ENCODE measurements at places on chromosomes 13 and 19. TPM values are rescaled to one million over a fixed set of nuclear protein-coding genes. Genes with fewer than 3 reads are reported as not detected.
A peak's percentile ranks its signal among the peaks of the same experiment; 100 is the strongest.

DNA sequence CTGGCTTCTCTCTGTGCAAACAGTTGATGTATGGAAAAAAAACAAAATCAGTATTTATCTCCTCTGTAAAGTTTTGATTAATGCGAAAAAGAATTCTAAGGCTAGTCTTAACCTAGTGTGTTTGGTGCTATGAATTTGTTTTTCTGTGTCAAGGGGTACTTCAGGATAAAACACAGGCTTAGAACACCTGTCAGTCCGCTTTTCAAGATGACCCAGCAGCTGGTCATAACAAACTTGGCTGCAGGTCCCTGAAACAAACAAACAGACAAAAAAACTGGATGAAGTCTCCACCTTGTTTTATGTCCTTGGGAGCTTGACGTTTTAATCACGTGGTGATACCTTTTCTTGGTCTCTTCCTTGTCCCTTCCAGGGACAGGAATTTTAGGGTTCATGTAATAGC is 689.3 kb downstream of the UQCRFS1 start:
- no peak for ATAC-seq

DNA sequence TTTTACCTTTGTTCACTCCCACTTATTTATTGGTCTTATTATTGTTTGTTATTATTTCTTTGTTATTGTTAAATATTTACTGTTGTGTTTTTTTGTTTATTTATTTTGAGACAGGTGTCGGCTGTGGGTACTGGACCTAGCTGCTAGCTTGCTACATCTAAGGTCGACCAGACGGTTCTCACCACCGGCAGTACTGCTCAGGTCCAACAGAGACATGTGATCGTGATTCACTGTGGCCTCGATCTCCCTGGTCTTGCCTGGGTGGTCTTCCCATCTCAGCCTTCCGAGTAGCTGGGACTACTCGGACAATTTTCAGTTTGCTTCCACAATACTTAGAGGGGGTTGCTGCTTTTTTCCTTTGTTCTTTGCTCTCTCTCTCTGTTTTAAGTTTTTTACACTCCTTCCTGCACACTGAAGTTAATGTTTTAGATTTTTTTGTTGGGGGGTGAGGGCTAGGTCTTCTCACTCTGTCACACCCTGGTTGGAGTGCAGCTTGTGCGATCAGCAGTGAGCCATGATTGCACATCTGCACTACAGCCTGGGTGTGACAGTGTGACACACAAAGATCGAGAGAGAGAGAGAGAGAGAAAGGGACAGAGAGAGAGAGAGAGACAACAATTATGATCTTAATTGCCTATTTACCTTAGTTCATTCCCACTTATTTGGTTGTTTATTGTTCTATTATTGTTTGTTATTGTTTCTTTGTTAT is 1432.4 kb downstream of the UQCRFS1 start:
- no peak for ATAC-seq

DNA sequence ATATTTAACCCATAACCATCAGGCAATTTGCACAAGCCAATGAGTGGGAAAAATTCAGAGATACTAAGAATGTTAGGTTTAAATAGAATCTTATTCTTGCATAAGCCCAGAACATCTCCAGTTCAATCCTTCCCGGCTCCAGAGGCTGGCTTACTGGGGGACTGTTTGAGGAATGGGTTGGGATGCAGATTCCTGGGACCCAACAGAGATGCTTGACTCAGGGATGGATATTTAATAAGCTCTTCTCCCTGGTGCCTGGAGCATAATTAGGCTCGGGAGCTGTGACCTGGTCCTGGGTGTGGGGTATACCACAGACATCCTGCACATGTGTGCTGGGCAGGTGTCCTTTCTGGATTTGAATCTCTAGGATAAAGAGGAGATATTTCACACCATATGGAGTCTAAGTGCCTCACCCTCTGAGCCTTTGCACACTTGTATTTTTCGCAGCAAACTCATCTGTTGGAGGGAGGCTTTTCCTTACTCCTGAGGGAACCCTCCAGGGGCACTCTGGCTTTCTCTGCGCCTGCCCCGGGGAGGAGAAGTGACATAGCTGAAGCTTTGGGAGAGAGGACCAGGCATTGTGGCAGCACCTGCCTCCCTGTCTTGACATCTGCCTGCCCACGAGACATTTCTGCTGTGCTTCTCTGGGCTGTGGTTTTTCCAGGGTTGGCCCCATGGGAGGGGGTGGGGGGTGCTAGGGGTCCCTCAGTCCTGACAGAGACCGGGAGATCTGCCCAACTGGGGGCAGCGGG is 36.1 kb upstream of the ANKRD10 start:
- no peak for ATAC-seq

GRCh38 chr13:109400624-109401257 is 385.6 kb downstream of the IRS2 start:
- ATAC-seq, result no peak

- ATAC-seq, result peak; percentile 21
These were observed 15.5 kb upstream of the RASA3 start for GRCh38 chr13:114147803-114148520.

- ATAC-seq, result no peak
These were observed 142.3 kb downstream of the PCCA start for GRCh38 chr13:100231176-100231575.

GRCh38 chr13:100350601-100351000 is 238.0 kb downstream of the GGACT start:
- ATAC-seq, result no peak

DNA sequence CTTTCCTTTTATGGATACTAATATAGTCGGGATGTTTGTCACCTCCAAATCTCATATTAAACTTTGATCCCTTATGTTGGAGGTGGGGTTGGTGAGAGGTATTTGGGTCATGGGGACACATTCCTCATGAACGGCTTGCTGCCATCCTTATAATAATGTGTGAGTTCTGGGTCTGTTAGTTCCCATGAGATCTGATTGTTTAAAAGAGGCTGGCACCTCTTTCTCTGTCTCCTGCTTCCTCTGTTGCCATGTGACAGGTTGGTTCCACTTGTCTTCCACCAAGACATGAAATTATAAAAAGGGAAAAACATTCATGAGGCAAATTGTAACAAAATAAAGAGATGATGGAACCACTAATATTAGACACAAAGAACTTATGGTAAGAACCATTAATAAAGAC is 107.8 kb upstream of the ATXN8OS start:
- ATAC-seq, result no peak

DNA sequence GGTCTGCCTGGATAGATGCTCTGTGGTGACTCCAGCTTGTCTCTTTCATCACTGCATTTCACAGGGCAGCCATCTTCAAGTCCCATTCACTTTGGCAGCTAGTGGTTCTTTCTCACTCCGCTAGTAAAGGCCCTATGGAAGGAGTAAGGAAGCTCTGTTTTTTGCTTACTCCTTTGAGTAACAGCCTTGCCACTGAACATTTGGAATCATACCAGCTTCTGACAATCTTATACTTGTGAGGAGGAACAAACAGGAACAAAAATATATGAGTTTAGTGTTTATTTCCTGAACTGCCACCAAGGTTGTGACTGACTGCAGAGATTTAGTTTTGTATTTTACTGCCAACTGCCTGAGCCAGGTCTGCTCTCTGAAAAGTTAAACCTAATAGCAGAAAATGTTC is 38.7 kb downstream of the KCTD4 start:
- no peak for ATAC-seq

GRCh38 chr13:37011002-37011401 is 10.4 kb downstream of the EXOSC8 start:
- ATAC-seq, result no peak

GRCh38 chr19:37988758-37989635 is 82.0 kb downstream of the SIPA1L3 start:
- peak; percentile 38 for ATAC-seq

DNA sequence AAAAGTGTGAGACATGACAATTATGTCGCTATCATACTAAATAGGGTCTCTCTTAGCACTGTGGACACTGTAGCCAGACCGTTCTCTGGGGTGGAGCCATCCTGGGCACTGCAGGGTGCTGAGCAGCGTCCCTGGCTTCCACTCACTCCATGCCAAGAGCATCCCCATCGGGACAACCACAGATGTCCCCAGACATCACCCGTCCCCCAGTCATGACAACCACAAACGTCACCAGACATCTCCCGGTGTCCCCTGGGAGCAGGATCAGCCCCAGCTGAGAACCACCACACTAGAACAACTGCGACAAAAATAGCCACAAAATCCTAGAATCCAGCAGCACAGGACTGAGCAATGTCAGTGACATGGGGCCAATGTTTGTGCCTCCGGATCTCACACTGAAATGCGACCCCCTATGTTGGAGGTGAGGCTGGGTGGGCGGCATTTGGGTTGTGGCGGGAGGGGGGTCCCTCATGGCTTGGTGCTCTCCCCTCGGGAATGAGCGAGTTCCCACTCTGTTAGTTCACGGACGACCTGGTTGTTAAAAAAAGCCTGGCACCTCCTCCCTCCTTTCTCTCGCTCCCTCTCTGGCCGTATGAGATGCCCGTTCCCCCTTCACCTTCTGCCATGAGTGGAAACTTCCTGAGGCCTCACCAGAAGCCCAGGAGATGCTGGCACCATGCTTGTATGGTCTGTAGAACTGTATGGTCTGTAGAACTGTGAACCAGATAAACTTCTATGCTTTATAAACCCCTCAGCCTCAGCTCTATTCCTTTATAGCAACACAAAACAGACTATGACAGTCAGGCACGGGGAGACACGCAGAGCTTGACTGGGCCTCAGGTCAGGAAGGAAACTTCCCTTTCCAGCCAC is 93.9 kb downstream of the GADD45B start:
- ATAC-seq, result no peak

DNA sequence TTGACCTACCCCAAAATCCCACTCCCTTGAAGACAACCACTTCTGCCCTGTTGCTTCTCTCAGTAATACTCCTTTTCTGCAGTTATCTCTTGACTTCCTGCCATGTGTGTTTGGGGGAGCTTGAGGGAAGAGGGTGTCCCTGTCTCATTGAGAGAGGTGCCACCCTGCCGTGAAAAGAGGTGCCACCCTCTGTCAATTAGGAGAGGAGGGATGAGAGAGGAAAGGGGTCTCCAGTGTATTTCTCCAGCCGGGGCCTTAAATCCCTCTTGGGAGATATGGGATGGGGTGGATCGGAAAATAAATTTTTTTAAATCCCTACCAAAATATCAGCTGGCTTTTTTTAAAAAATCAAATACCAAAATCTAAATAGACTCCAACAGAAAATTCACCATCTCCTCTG is 16.5 kb downstream of the PLD3 start:
- ATAC-seq, result no peak

DNA sequence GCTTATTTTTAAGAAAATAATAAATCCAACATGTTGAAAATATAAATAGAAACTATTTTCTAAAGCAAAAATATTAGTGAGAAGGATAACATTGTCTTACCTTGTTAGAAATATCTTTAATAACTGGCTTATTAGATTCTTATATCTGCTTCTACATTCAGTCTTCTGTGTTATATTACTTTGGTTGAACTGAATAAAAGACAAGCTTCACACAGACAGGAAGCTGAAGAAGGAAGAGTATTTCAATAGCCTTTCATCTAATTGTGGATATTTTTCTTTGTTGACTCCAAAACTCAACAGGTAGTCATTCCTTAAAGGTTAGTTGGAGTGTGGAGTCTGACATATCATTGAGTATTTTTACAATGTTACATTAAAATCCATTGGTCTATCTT is 10.9 kb downstream of the SETDB2 start:
- ATAC-seq, result no peak

GRCh38 chr19:1259206-1259875 is 9.8 kb upstream of the CIRBP start:
- peak; percentile 50 for ATAC-seq

- ATAC-seq, result no peak
These were observed 493.6 kb downstream of the FOXO1 start for GRCh38 chr13:40172878-40173277.

- no peak for ATAC-seq
These were observed 38.6 kb upstream of the GAS6 start for GRCh38 chr13:113902481-113902880.

- ATAC-seq, result peak; percentile 97
These were observed 11.5 kb upstream of the CYP4F3 start for GRCh38 chr19:15629003-15629880.

DNA sequence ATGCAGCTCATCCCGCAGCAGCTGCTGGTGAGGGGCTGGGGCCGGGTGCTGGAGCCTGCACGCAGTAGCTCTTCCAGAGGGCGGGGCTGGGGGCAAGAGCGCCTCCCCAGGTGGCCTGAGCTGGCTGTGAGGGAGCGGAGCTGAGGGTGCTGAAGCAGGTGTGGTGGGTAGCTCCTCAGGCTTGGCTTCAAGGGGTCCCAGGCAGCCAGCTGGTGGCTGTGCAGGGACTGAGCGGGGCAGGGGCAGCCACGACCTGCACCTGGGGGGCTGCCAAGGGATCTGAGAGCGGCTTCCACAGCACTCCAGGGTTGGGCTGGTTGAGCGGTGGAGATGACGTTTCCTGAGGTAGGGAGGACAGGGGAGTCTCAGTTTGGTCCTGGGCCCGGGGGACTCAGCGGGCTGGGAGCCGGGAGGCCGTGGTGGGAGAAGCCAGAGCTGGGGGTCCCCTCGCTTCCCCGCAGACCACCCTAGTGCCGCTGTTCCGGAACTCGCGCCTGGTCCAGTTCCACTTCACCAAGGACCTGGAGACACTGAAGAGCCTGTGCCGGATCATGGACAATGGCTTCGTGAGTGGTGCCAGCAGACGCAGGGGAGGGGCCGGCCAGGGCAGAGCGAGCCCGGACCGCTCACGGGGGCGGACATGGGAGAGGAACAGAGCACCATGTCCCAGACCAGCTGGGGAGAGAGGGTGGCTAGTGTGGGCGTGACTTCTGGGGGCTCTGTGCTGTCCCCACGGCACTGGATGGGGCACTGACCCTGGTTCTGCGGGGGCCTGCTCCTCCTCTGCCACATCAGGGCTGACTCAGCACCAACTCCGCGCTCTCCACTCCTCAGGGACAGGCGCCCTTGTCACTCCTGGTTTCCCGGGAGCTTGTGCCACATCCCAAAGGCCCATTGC is 7.4 kb downstream of the PTOV1 start:
- ATAC-seq, result no peak

GRCh38 chr13:45989607-45990006 is 62.9 kb downstream of the ZC3H13 start:
- no peak for ATAC-seq

GRCh38 chr13:113930671-113931637 is 42.9 kb downstream of the C13orf46 start:
- peak; percentile 86 for ATAC-seq

KCNRG gene
- total RNA-seq, result 0.45 TPM

GAPDHS gene
- total RNA-seq, result not detected

ZC3H13 gene
- 46.9 TPM for total RNA-seq

CASP14 gene
- total RNA-seq, result not detected

CRX gene
- total RNA-seq, result 0.16 TPM

WDR88 gene
- total RNA-seq, result not detected

DPRX gene
- total RNA-seq, result not detected

ZNF793 gene
- 3.2 TPM for total RNA-seq

ILF3 gene
- total RNA-seq, result 286 TPM

TMEM145 gene
- 0.50 TPM for total RNA-seq

PEAK3 gene
- 0.32 TPM for total RNA-seq

ISOC2 gene
- 21.2 TPM for total RNA-seq

CCDC169 gene
- total RNA-seq, result 2.7 TPM
